Amniotic epithelial cell (primary cell): ENCODE measurements at places on chromosomes 13 and 19.

- peak; percentile 66 for DNase-seq
Measured at GRCh38 chr19:24040621-24041020, 46.4 kb upstream of the ZNF254 start.

- peak; percentile 78 for DNase-seq
Measured at GRCh38 chr19:35178701-35179100, 24.2 kb downstream of the FXYD5 start.

DNA sequence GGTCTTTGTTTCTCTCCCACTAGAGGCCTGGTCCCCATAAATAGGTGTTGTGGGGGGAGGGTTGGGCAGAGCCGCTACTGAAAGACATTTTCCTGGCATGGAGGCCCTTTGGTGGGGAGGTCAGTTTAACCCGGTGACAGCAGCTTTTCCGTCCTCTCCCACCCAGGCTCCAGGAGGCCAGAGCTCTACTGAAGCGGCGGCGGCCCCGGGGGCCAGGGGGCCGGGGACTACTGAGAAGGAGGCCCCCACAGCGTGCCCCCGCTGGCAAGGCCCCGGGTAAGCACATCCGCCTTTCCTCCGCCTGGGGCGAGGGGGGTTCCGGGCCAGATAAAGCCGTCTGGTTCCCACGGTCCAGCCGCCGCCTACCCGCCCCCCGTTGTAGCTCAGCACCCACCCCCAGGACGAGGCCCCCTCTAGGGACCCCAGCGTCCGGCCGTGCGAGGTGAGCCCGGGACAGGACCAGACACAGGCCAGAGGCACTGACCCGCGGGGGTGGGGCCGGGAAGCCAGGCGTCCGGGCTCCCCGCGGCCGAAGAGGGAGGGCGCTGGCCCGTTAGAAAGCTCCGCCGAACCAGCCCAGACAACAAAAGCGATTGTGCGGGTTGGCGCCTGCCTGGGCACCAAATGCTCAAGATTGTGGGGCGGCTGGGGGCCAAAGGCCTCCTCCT lies 1.1 kb upstream of the LTBP4 start:
- no peak for DNase-seq

DNA sequence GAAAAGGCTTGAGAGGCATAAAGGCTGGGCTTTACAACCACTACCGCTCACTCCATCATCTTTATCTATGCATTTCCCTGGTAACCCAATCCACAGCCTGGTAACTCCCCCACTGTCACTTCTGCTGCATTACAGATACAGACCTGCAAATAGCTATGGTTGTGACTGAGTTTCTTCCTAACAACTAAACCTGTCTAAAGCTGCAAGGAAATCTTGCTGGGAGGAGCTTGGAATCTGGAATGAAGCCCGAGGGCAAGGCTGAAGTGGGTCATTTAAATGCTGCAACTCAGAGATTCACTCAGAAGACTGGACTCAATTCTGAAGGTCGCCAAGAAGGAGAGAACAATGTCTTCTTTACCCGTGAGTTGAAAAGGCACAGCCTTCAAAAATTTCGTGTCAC lies at the start of gene LGALS13:
LGALS13 (plus strand) TSS at position 301 of the 400 bp plus-strand sequence; CDS start at position 346, 45 bp downstream.
- DNase-seq, result no peak

GRCh38 chr19:47768604-47769003 lies 9.9 kb upstream of the SELENOW start:
- DNase-seq, result no peak

DNA sequence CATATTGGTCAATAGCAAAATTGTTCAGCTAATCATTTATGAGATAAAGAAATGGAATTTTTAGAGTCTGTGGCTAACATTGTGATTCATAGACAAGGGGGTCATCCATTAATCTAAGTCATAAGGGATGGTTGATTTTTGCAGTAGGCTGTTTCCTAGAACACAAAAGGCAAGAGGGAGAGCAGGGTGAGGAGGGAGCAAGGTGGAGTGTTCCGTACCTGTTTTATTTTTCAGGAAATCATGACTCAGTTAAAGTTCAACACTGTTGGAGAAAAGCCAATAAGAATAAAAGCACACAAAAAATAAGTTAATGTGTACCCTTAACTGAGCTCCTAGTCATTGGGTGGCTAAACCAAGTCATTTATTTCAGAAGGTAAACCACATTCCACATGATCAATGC lies 512.4 kb upstream of the ATXN8OS start:
- no peak for DNase-seq

GRCh38 chr13:83621765-83622421 lies 260.4 kb downstream of the SLITRK1 start:
- DNase-seq, result no peak

DNA sequence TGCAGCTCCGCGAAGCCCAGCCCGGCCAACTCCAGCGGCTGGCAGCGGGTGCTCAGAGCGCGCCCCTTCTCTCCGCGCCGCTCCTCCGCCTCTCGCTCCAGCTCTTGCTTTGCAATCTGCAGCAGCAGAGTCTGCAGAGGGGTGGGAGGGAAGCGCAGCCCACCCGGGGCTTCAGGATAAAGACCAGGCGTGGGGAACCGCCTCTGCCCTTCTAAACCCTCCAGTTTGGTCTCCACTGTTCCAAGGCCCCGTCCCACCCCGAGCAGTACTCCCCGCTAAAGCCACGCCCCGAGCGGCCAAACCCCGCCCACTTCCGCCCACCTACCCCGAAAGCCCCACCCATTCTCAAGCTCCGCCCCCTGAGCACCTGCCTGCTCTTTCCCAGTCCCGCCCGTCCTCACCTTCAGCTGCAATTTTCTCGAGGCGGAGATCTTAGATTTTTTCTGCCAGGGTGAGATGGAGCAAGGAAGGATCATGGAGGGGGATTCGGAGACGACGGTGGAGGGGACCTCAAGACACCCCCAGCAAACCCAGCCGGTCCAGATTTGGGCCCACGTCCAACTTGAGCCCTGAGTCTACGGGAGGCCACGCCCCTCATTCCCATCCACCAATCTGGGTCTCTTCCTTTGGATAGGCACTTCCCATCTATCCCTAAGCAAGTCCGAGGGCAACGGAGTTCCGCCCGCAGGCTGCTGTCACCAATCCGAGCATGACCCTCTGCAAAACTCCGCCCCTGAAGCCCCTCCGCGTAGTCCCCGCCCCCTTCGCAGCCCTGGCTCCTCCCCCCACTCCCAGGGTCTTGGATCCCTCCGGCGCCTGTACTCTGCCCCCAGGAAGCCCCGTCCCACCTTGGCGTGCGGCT lies 1.1 kb downstream of the TNNI3 start:
- DNase-seq, result peak; percentile 20

- no peak for DNase-seq
Measured at GRCh38 chr19:7739801-7740681, 7.3 kb downstream of the CD209 start.

DNA sequence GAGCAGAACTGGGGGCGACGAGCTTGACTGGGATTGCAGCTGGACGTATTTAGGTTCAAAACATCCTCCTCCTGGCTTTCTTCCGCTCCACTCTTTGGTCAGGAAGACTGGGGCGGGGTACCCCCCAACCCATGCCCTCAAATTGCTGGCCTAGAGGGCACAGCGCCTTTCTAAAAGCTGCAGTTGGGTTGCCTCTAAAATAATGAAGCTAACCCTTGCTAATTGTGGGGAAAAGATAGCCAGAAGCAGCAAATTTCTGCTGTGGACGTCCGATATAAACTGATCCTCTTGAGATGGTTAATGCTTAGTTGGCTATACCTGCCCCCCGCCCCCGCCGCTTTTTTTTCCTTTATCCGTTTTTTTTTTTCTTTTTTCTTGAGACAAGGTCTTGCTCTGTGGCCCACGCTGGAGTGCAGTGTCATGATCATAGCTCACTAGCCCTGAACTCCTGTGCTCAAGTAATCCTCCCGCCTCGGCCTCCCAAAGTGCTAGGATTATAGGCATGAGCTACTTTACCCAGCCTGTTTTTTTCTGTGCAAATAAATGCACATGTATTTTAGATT lies 754 bp upstream of the CHERP start:
- DNase-seq, result no peak

DNA sequence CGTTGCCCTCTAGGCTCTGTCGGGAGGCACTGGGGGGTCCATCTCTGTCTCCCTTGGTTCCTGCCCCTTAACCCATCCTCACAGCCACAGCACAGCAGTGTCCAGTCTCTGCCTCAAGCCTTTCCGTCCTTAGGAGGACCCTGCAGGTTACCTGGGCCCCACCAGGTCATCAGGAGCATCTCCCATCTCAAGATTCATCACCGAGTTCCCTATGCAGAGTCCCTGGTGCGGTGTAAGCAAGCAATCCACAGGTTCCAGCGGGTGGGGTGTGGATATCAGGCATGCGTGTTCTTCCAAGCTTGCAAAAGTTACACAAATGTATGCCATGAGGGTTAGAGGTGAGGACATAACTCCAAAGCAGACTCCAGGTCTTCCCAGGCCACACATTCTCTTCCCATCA lies 20.9 kb upstream of the GAS6 start:
- DNase-seq, result no peak

GRCh38 chr19:14371301-14371821 lies 9.9 kb upstream of the ADGRE5 start:
- DNase-seq, result no peak

DNA sequence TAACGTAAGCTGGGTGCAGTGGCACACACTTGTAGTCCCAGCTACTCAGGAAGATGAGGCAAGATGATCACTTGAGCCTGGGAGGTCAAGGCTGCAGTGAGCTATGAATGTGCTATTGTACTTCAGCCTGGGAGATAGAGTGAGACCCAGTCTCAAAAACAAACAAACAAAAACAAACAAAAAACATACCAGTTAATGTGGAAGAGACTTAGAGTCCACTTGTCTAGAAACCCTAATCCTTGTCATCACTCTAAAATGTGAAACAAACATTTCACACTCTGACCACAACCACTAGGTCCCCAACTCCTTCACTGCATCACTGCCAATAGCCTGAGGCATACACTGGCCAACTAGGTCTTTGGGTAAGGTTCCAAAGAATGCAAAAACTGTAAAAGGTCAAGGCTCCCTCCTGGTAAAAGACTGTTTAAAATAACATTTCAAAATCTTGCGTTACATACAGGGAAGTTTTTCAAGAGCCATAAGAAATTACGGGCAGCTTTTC lies 28.6 kb upstream of the CYP2B6 start:
- DNase-seq, result peak; percentile 3

GRCh38 chr13:94389604-94390351 lies 89.7 kb downstream of the DCT start:
- peak; percentile 70 for DNase-seq

DNA sequence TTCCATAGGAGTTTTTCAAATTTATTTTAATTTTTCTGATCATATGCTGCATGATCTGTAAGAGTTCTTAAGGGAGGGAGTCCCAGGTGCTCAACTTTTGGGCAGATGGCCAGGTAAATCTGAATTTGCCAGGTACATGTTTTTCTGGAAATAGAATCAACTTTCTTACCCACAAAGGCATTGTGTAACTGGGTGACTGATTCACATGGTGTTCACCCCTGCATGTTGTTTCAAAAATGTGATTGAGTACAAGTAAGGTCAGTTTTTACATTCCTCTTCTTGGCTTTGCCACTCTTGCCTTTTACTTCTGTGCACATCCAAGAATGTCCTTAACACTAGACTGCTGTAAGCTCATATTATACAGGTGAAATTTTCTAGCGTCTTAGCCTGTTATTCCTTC lies 30.4 kb downstream of the RB1 start:
- peak; percentile 73 for DNase-seq

DNA sequence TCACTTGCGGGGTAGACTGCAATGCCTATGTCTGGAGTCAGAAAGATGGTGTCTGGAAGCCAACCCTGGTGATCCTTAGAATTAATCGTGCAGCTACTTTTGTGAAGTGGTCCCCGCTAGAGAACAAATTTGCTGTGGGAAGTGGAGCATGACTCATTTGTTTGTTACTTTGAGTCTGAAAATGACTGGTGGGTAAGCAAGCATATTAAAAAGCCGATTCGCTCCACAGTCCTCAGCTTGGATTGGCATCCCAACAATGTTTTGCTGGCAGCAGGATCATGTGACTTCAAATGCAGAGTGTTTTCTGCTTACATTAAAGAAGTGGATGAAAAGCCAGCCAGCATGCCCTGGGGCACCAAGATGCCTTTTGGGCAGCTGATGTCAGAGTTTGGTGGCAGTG lies 9.5 kb upstream of the ERVV-1 start:
- no peak for DNase-seq

- DNase-seq, result no peak
Measured at GRCh38 chr13:23268441-23268840, 87.7 kb downstream of the SGCG start.

GRCh38 chr19:390386-391206 lies 18.4 kb downstream of the C2CD4C start:
- no peak for DNase-seq

- DNase-seq, result no peak
Measured at GRCh38 chr19:2552859-2553258, 76.9 kb downstream of the GADD45B start.

GRCh38 chr13:99250982-99251825 lies 7.0 kb downstream of the GPR18 start:
- peak; percentile 15 for DNase-seq

- DNase-seq, result no peak
Measured at GRCh38 chr19:1349211-1349610, 34.5 kb upstream of the NDUFS7 start.

DNA sequence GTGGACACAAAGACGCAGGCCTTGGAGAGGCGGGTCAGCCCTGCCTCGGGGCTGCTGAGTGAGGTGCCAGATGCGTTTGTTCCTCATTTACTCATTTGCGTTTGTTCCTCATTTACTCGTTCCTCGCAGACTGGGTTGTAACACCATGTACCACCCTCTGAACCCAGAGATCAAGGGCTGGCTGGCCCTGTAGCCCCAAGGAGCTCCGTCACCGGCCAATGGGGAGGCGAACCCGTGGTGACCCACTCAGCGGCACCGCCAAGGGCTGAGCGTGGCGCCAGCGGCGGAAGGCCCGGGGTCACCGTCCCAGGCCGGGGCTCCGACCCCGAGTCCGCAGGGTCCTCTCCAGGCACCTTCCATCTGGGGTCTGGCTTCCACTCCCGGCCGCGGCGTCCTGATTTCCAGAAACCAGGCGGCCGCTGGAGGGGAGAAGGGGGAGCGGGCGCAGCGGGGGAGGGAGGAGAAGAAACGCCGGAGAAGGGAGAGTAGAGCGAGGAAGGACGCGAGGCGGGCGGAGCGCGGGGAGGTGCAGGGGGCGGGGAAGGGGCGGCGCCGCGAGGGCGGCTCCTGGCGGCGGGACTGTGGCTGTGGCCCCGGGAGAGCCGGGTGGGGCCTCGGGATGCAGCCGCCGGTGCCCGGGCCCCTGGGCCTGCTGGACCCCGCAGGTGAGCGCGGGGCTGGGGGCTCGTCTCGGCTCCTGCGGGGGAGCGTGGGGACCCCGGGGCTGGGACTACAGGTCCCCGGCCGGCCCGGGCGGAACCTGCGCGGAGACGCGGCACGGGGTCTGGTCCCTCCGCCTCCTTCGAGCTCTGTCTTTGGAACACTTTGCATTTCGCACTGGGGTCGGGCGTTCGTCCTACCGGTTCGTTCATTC lies at the start of gene TMEM255B:
TMEM255B (plus strand) TSS at position 576 of the 874 bp plus-strand sequence; CDS start at position 620, 44 bp downstream.
- DNase-seq, result peak; percentile 67

DNA sequence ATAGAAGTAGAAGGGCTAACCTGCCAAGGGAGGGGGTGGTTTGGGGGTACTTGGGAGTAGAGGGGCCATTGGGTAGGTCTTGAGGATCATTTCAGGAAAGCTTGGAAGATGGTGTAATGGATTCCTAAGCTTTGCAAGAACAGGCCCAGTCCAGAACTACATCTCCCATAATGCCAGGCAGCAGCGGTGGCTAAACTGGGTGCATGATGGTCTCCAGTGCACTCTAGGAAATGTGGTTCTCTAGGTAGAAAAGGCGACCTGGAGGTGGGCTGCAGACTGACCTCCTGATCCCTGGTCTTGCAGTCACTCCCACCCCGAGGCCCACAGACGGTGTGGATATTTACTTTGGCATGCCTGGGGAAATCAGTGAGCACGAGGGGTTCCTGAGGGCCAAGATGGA lies 3.8 kb downstream of the APLP1 start:
- DNase-seq, result no peak

- no peak for DNase-seq
Measured at GRCh38 chr13:46389457-46390451, 2.7 kb upstream of the RUBCNL start.
